SHP77 treated with DMSO at 0.1 percent for 48 hours (cell line): ENCODE measurements at places on chromosomes 11 and 22.

- DNase-seq: peak; percentile 59
Observed at GRCh38 chr11:69644071-69644961, 3.4 kb downstream of the CCND1 start.

GRCh38 chr11:96149743-96150555 is 193.0 kb downstream of the MAML2 start:
- no peak for DNase-seq

DNA sequence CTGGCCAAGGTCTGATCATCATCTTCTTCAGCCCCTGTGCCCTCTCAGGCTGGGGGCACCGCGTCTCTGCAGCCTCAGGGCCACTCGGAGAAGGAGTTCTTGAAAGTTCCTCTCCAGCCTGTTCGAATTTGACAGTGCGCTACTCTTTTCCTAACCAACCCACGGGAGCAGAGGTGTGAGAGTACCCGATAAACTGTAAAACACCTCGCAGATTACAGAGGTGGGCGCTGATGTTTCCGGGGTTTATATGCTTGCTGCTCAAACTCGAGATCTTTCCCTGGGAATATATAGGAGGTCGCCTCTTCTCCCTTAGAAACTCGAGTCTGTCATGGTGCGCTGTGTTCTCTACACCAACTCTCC is 515 bp downstream of the CTR9 start:
- no peak for DNase-seq

DNA sequence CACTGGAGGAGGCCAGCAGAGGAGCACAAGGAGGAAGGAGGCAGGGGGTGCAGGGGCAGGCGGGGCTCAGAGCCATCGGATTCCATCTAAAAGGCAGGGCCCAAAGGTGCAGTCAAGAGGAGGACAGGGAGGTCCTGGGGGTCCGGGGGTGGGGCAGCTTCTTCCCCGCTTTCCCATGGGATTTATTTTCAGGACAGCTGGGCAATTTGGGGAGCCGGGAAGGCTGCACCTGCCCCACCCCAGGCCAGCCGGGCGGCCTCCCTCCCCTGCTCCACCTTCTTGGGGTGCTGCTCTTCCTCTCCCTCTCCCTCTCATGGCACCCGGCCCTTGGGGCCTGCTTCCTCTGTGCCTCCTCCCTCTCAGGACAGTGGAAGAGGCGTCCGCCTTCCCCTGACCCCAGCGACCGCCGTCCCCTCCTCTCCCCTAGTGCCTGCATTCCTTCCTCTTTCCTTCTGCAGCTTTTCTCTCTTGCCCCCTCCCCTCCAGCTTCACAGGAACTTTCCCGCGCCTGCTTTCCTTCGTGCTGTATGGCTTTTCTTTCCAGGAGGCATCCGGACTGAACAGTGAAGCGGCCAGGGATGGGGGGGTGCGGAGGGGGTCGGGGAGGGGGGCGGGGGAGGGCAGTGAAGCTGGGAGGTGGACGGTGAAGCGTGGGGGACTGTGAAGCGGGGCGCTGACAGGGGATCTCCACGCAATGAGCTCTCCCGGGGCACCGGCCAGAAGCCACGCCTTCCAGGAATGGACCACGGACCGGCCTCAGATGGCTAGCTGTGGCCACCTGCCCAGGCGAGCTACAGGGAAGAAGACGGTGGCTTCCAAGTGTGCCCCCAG is 26.9 kb downstream of the APOBEC3H start:
- DNase-seq: no peak

DNA sequence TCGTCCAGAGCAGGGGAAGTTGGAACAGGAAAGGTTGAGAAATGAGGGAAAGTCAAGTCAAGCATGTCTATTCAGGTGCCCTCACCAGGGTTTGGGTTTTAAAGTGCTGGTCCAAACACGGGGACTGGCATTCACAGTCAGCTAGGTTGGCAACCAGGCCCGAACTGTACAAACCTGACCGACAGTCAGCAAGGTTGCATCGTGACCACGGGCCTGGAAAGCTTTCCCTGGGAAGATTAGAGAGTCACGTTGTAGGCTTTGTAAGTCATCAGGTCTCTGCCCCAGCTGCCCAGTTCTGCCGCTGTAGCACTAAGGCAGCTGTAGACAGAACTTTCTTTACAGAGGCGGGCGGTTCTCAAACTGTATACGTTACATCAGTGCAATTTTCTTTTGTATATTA is 7.4 kb downstream of the KRTAP5-10 start:
- DNase-seq: no peak

GRCh38 chr11:118142081-118142480 is 10.5 kb downstream of the SCN4B start:
- DNase-seq: no peak

- no peak for DNase-seq
Observed at GRCh38 chr22:24185001-24185500, 3.8 kb downstream of the SUSD2 start.

- no peak for DNase-seq
Observed at GRCh38 chr11:95991101-95991500, 67.2 kb upstream of the MTMR2 start.

DNA sequence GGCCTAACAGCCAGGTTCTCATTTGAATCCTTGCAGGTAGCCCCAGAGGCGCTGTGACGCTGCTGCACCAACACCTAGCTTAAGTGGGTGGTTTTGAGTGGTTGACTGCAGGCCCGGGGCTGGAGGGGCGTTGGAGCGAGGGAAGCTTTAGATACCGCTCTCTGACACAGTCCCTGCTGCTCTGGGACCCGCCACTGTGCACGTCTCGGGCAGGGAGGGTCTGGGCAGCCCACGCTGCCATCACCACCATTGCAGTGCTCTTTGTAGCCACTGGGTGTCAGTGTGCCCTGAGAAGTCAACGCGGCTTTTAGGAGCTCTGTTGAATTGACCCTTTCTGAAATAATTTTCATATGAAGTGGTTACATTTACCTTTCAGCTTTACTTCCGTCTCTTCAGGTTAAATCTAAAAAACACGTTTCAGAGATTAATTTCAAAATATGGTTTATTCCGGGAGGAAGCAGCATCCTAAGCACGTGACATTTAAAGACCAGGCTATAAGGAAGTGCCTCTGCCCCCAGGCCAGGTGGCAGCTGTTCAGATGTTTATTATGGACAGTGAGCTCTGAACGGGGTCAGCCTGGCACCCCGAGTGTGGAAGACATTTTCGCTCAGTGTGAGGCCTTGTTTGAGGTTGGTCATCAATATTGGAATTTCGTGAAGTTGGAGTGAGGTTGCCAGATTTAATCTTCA is 30.9 kb upstream of the PARVB start:
- DNase-seq: peak; percentile 4

DNA sequence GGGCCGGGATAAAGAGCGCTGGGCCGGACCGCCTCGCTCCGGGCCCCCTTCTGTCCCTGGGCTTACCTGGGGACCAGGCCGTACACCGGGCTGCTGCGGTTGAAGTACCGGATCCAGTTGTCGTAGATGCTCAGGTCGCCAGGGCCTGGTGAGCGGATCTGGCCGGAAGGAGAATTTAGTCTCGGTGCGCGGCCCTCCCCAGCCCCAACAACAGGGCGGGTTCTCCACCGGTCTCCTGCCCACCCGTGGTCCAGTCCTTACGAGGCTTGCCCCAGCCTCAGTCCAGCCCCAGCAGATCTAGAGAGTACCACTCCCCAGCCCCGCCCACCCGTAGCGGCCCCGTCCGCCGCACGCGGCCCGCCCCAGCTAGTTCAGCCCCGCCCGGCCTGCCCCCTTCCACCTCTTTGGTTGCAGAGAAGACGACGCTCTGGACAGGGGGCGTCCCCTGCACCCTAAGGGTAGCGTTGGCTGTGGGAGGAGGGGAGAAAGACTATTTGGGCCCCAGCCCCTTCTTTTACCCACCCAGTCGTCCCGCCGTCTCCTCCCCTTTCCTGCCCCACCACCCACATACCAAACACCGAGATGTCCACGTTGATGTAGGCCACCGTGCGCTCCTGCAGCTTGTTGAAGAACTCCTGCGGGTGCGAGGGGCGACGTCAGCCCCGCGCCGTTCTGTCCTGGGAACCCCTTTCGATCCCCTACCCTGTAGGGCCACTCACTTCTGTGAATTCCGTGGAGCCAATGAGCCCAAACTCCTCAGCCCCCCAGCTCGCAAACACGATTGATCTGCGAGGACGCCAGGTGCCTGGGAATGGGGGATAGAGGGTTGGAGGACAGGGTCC is 6.8 kb downstream of the SAC3D1 start:
- no peak for DNase-seq

GRCh38 chr11:113885897-113886296 is 10.5 kb upstream of the USP28 start:
- no peak for DNase-seq
